ENCODE measurements at places on chromosomes 2 and 18.

DNA sequence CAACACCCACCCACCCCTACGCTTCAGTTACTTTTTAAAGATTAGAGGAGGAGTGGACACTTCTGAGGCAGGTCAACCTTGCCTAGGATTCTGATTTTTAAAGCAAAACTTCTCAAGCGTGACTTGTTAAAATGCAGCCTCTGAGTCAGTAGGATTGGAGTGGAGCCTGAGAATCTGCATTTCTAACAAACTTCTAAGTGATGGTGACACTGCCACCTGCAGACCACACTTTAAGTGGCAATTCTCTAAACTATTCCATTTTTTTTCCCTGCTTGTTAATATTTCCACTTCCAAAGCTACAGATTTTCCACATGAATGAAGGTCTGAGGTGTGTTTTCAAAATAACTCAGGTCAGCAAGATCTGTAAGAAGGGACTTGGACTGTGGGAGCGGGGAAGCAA is 171.1 kb upstream of the CCDC150 start:
- DNase-seq: no peak

DNA sequence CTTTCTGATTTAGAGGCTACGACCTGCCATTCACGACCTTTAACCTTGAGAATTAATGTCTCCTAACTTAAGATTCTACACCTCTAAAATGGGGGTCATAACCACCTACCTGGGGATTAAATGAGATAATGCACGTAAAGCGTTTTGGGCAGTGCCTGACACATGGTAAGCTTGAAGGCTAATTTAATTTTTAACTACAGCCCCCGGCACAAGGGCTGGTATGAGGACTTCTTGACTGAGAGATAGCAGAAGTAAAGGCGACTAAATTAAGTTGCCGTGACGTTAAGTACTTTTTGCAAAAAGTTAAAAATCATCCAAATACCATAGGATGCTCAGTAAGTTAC is 549 bp downstream of the MRPL35 start:
- no peak for DNase-seq

DNA sequence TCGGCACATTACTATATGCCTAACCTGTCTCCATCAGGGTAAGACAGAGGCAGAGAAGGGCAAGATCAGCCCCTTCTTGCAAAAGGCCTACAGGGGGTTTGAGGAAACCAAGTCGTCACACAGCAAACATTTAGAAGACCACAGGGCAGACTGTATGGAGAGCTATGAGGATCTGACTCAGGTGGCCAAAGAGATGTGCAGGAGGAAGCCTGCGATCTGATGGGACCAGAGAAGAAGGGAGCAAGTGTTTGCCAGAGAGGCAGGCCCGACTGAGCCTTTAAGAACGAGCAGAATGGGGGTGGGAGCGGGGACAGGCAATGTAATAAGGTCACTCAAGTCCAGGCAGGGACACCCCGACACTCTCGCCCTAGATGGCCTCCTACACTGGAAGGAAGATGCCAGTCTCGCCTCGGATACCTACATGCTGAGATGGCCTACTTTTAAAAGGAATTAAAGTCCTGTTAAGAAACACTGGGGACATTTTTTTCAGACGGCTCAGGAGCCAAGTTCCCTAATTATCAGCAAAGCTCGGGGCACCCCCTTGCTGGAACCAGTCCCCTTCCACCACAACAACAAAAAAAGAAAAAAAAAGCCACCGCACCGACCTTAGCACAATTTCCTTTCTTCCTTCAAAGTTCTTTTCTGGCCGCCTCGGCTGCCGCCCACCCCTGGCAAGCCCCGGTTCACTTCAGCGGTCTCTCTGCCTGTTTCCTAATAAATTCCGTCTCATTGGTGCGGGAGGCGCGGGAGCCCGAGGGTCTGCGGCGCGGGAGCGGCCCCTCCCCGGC is 1.5 kb downstream of the SFXN5 start:
- no peak for DNase-seq

DNA sequence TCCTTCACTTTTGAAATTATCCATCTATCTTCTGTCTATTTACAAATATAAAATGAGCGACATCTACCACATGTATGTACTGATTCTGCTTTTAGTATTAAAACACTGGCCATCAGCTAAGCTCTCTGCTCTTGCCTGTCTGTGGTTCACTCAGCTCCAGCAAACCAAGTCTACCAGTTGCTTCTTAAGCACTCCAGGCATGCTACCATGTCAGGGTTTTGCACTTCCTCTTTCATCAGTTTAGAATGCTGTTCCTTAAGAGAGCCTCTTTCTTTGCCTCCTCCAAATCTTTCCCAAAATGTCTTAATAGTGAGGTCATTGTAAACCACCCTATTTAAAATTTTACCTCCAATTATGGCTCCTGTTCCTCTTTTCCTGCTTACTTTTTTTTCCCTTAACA is 59.5 kb downstream of the SCN3A start:
- DNase-seq: no peak

- no peak for DNase-seq
Measured at GRCh38 chr2:232524771-232525170, 1.2 kb upstream of the CHRND start.
